Hematopoietic multipotent progenitor cell treated with erythropoietin and hydrocortisone succinate and interleukin-3 and kit ligand, for 15 days (in vitro differentiated cells): ENCODE measurements at places on chromosomes 2 and 18.

- DNase-seq: no peak
These were observed 54.7 kb downstream of the ATIC start for GRCh38 chr2:215366440-215367032.

- DNase-seq: no peak
These were observed 53.5 kb downstream of the SLC4A1AP start for GRCh38 chr2:27717070-27717795.

GRCh38 chr2:216352653-216353270 is 19.5 kb downstream of the MARCHF4 start:
- no peak for DNase-seq

DNA sequence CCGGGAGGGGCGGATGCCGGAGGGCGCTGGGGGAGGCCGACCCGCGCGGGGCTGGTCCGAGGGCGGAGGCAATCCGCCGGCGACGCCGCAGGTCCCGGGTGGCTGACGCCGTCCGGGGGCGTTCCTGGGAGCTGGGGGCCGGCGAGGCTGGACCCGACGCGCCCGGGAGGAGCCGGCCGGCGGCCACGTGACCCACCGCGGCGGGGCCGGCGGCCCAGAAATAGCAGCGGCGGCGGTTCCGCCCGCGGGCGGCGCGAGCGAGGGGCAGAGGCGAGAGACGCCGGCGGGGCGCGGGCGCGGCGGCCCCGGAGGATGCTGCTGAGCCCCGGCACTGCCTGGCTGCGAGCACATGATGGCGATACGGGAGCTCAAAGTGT is at the start of gene RAB31:
Gene RAB31 (plus strand): TSS at position 245 of the 377 bp plus-strand sequence. CDS start 105 bp downstream, at position 350.
- DNase-seq: no peak

DNA sequence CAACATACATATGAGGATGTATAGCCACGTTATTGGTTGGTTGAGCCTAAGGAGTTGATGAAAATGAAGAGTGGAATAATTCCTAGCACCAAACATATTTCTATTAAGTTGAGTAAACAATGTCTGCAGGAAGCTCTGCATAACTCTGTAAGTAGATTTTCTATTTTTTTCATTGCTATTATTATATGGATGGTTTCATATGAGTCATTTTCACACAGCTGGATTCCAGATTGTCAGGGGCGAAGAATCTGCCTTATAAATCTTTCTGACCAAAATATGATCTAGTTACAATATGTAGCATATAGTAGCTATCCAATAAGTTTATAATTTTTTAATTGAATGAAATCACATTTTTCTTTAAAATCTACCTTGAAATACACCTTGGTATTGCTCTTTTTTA is 468.0 kb upstream of the PKDCC start:
- DNase-seq: no peak

- no peak for DNase-seq
These were observed 179.7 kb downstream of the ACKR3 start for GRCh38 chr2:236749346-236749745.

GRCh38 chr2:112938904-112939303 is 27.9 kb downstream of the IL37 start:
- no peak for DNase-seq

DNA sequence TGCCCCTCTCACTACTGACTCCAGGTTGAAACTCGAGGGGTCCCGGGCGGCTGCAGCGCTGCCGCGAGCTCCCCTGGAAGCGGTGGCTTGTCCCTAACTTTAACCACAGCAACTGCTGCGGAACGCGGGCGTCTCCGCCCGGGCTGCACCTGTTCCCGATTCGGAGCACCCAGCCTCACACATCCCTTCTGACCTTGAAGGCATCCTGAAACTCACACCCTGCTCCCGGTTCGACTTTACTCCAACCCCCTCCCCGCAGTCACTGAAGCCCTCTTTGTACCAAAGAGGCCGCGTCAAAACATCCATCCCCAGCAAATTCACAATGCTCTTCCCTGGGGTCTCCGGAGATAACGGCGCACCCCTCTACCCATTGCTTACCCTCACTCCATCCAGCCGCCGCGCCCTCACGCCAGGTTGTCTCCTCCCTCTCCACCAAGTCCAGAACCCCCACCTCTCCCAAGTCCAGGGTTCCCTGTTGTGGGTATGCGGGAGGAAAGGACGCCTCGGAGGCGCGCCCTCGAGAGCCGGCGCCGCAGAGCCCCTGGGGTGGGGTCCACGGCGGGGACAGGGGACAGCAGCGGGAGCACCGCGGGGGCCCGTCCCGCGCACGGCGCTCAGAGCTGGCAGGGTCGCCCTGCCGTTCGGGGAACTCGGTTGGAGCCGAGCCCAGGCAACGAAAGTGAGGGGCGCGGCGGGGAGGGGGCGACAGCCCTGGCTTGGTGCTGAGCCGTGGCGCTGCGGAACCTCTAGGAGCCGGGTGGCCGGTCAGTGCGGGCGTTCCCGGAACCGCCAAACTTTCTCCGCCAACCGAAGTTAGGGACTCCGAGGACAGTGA is 934 bp downstream of the MYO5B start:
- DNase-seq: no peak

GRCh38 chr2:235859651-235860050 is 308.5 kb downstream of the GBX2 start:
- DNase-seq: no peak

DNA sequence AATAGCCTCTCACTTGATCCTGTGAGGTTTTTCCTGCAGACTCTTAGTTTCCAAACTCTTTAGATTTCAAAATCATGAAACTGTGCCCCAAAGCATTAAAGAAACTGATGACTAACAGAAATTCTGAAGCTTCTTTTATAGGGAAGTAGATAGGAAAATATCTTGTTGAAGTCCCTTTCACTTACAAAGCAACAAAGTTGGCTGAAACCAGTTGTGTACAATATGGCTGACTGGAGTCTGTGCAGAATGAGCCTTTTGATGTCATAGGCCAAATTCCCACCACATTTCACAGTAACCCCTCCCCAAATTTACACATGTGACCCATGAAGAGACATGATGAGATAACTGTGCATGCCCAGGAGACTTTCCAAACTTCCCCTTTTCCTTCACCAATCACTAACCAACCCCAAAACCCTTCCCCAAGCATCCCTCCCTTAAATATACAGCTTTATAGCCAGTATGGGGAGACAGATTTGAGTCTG is 61.7 kb upstream of the NCK2 start:
- no peak for DNase-seq

DNA sequence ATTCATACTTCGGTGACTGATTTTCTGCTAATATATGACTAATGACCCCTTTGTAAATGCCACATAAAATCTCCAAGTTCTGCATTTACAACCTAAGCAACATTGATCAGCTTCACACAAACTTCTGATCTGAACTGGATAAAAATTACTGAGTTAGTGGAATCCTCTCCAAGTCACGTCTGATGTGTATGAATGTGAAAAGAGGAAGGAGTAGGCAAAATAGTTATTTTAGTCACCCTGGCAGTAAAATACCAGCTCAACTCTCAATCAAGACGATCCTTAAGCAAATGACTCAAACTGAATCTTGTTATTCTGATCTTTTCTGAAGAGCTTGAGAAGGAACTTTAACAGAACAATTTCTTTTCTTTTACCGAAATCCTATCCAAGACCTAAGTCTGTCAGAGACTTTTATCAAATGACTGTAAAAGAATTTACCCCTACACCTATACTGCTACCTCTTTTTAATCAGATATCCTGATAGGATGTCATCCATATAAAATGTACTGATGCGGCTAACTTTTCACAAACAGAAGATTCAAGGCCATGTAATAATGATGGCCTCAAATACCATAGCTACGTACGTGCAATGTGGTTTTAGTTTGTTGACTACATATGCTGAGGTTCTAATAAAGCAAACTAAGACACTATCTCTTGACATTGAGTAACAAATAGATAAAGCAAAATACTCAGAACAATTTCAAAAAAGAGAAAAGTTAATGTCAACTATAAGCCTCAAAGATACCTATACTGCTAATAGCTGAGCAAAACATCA is 23.7 kb downstream of the CUL3 start:
- DNase-seq: no peak

DNA sequence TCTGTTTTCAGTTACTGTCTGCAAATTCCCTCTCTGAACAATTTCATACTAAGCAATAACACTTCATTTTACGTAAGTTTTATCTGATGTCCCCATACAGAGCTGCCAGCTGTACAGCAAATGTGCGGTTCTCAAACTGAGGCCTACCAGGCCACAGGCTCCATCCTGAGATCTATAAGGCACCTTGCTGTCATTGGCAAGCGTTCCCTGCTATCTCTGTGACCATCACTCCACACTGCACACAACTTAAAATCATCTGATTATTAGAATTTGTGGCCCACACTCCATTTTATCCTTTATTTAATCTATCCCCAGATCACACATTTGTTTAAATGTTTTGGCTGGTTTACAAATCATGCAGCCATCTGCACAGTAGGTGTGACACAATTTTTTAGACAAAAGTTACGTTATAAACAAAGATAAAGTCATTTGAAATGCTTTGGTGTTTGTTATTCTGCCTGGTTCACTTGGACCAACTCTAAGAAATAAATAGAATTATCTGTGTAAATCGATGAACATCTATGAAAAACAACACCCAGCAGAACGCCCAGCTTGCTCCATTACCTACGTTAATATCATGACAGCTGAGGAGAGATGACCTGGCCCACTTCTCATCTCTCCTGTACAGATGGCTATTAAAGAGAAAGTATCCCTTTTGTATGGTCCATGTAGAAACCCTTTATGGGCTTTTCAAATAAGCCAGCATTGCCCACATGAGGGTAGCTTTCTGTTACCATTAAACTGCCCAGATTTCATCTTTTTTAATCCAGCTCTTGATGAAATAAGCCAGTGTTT is 162.4 kb downstream of the ZNF521 start:
- DNase-seq: no peak

GRCh38 chr2:84731185-84731584 is 149.7 kb downstream of the TRABD2A start:
- DNase-seq: no peak

- no peak for DNase-seq
These were observed 20.3 kb upstream of the FAHD2A start for GRCh38 chr2:95382192-95382591.

GRCh38 chr2:179686718-179687342 is 174.6 kb downstream of the ZNF385B start:
- no peak for DNase-seq

GRCh38 chr2:10079870-10080535 is at the start of gene CYS1:
Gene CYS1, minus strand, starts transcription at chr2:10080411. Its CDS starts 188 bp downstream, at chr2:10080223.
- DNase-seq: no peak

- no peak for DNase-seq
These were observed 11.1 kb downstream of the TEX51 start for GRCh38 chr2:126909781-126910180.

DNA sequence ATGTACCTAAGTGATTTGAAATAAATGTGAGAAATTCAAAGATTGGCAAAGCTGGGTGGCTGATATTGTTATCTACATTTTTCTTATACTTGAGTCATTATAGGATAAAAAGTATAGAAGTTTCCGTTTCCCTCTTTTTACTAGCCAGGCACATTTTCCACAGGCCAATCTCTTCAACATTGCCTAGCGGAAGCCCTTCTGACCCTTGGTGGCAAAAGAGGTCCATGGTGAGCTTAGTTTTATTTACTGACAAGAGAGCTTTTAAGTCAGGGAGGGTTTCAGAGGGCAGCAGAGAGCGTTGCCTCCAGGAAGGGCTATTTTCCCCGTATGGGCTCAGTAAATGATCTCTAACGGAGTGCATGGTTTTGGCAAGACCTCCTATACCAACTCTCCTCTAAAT is 15.1 kb upstream of the RHOB start:
- no peak for DNase-seq

GRCh38 chr2:135245071-135245470 is 193.0 kb downstream of the RAB3GAP1 start:
- no peak for DNase-seq

- no peak for DNase-seq
These were observed 11.1 kb upstream of the SKOR2 start for GRCh38 chr18:47262301-47263149.

- no peak for DNase-seq
These were observed 14.1 kb downstream of the MGAT4A start for GRCh38 chr2:98716786-98717185.

- no peak for DNase-seq
These were observed 78.1 kb upstream of the YWHAQ start for GRCh38 chr2:9708683-9709538.

GRCh38 chr18:48656176-48656575 is 117.3 kb downstream of the CTIF start:
- DNase-seq: no peak

DNA sequence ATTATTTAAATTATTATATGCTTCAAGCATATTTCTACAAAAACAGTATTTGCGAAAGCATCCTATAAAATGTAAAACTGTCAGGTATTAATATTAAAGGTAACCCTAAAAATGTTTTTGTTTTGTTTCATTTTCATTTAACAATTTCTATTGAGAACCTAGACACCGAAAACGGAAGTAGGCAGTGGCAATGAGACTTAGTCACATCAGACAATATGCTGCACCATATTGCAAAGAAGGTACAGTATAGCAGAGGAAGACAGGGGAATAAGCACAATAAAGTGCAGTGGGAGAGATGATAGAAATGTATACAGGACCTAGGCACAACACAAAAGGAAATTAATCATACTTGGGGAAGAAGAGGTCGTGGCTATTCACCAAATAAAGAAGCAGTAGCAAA is 12.2 kb downstream of the SCN1A start:
- DNase-seq: no peak

GRCh38 chr2:24049485-24050021 is at the start of gene FKBP1B:
Gene FKBP1B, plus strand, starts transcription at chr2:24049741. Its CDS starts 109 bp downstream, at chr2:24049850.
- DNase-seq: no peak

- no peak for DNase-seq
These were observed 18.3 kb upstream of the POLE4 start for GRCh38 chr2:74939919-74940812.

DNA sequence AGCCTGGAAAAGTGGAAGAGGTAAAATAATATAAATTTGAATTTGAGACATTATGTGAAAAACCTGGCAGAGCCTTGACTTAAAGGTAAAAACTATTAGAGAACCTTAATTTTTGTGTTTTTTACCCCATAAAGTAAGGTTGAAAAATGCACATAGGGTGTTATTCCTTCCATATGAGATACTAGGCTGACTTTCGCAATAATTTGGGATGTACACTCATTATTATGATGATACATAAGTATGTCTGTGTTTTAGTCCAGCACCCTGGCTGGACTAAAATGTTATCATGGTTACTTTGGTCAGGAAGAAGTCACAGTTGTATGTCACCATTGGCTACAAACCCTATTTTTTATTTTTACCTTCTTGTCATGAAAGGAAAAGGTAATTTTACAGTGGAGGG is 19.8 kb downstream of the NEMP2 start:
- no peak for DNase-seq
